ENCODE measurements at places on chromosomes 7 and 10. TPM values are rescaled to one million over a fixed set of nuclear protein-coding genes. Genes with fewer than 3 reads are reported as not detected.

- H3K4me1 ChIP-seq: no peaks in the 10 kb centered on the region
- H3K27ac ChIP-seq: no peak overlapping the region
- no peaks in the 10 kb centered on the region for H3K27me3 ChIP-seq
- H3K4me3 ChIP-seq: no peak overlapping the region
Observed at GRCh38 chr7:28768577-28769147, 189.5 kb downstream of the TRIL start.

GRCh38 chr7:80775482-80775881 lies 137.0 kb downstream of the CD36 start:
- no peak overlapping the region for H3K27ac ChIP-seq
- no peak overlapping the region for H3K4me3 ChIP-seq
- DNase-seq: no peak
- no peaks in the 10 kb centered on the region for H3K27me3 ChIP-seq
- H3K4me1 ChIP-seq: peaks cover 2% of the 10 kb centered on the region

- H3K27me3 ChIP-seq: no peaks in the 10 kb centered on the region
- H3K4me1 ChIP-seq: no peaks in the 10 kb centered on the region
- no peak overlapping the region for H3K4me3 ChIP-seq
- DNase-seq: no peak
- no peak overlapping the region for H3K27ac ChIP-seq
Observed at GRCh38 chr7:51128545-51129435, 187.8 kb downstream of the COBL start.

The PIP gene
- total RNA-seq: not detected

- H3K36me3 ChIP-seq: no peaks in the 10 kb centered on the region
- DNase-seq: no peak
- no peaks in the 10 kb centered on the region for H3K4me1 ChIP-seq
- no peak overlapping the region for H3K4me3 ChIP-seq
Observed at GRCh38 chr10:11189582-11190376, 172.1 kb downstream of the CELF2 start.
